NCI-H2081 (cell line): ENCODE measurements at places on chromosomes 1 and 21.

DNA sequence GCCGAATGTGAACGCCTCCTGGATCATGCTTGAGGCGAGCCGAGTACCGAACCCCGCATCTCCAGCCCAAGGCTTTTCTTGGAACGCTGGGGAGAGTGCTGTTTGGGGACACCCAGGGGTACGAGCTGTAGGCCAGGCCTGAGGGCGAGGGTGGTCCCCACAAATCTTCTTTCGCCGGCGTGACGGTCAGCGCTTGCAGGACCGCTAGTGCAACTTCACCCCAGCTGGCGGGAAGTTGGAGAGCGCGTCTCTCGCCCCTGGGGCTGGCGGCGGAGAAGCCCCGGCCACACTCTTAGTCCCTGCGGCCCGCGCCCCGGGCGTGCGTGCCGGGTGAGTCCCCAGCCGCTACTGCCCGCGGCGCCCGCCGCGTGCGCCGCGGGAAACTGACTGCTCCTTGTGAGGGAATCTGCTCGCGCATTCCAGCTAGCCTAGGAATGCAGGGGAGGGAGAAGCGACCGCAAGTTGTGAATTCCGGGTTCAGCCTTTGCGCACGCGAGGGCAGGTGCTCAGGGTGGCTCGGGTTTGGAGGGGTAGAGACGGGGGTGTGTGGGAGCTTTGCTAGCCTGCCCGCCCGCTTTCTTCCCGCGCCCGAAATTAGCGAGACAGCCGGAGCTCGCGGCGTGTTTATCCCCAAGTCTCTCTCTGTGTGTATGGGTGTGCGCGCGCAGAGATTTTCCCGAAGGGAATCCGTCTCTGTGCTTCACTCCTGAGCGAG lies 884 bp downstream of the LHX4 start:
- DNase-seq = no peak

DNA sequence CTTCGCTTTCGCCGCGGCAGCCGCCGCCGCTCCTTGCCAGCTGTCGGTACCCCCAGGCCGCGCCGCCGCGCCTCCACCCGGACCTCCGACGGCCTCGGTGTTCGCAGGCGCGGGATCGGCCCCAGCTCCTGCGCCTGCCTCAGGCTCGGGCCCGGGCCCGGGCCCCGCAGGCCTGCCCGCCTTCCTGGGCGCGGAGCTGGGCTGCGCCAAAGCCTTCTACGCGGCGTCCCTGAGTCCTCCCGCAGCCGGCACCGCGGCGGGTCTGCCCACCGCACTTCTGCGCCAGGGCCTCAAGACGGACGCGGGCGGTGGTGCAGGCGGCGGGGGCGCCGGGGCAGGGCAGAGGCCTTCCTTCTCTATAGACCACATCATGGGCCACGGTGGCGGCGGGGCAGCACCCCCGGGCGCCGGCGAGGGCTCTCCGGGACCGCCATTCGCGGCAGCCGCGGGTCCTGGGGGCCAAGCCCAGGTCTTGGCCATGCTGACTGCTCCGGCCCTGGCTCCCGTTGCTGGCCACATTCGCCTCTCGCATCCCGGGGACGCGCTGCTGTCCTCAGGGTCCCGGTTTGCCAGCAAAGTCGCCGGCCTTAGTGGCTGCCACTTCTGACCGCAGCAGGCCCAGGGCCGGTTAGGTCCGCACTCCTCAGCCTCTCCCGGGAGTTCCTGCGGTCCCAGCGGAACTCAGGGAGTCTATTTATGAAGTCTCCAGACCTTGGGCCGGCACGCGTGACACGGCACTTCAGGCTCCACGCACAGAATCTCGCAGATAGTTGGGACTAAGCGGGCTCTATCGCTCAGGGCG lies 1.4 kb downstream of the FOXD2 start:
- no peak for DNase-seq

- no peak for DNase-seq
These were observed 176.3 kb upstream of the VAMP3 start for GRCh38 chr1:7594714-7595295.

DNA sequence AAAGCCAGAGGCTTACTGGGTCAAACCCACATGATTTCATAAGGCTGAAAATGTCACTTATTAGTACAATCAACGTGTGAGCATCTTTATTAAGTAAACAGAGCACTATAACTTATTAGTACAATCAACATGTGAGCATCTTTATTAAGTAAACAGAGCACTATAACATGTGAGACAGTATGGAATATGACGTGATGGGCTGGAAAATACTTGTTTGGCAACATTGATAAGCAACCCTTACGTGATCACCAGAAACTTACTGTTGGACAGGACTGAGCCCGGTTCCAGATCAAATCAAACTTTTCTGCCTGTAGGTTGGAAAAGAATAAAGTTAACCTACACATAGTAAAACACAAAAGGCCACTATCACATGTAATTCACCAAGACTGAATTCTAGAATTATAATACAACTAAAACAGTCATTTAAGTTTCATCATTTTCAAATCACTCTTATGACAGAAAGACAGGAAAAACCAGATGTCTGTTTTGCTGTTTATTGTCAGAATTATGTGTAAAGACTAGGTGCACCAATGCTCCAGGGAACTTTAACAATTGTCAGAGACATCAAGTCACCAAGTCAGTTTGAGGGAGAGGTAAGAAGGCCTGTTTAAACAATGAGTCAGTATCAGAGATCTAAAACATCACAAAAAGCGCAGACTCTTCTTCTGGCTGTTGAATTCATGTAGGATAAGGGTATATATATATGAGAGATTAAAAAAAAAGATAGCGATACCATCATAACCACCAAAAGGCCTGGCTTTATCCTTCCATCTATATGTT lies 15.7 kb downstream of the ATPAF1 start:
- no peak for DNase-seq

DNA sequence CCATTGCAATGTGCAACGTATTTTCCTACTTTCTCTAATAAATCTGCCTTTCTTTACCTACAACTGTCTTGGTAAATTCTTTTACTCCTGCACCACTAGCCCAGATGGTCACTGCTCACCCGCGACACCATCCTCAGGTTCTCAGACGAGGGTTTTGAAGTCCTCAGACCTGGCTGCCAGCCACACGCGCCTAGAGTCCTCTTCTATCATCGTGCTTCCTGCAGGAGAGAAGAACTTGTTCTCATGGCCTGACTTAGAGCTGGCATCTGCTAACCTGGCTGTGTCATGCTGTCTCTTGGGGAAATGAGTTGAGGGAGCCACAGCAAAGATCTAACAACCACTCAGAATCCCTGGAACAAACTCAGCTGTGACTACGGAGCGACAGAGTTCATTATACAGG lies 30.3 kb upstream of the PGBD5 start:
- no peak for DNase-seq

DNA sequence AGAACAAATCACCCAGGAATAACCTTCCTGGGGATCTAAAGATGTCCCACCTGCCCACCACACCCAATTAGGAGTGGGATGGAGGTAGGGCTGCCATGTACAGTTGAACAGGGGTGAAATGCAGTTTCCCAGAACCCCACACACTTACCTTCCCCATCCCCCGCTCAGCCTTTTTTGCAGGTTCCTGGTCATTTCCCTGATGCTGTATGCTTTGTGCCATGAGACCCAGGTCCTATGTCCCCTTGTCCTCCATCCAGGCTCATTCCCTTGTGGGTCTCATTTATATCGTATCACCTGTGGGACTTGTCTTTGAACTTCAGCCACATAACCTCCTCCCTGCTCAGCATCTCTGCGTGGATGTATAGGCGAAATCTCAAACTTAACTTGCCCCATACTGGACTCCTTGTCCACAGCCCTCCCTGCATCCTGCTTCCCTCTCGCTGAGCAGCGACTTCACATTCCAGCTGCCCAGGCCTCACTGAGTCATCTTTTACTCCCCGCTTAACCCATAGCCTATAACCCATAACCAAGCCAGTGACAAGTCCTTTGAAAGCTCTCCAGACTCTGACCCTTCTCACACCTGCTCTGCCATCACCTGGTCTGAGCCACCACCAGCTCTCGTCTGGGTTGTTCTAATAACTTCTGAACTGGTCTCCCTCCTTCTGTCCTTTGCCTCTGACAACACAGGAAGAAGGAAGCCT lies 4.7 kb downstream of the LDLRAD2 start:
- no peak for DNase-seq

- DNase-seq = no peak
These were observed 76.6 kb upstream of the PRDX6 start for GRCh38 chr1:173400387-173400995.

GRCh38 chr1:245898581-245898980 lies 608.5 kb downstream of the SMYD3 start:
- DNase-seq = no peak

DNA sequence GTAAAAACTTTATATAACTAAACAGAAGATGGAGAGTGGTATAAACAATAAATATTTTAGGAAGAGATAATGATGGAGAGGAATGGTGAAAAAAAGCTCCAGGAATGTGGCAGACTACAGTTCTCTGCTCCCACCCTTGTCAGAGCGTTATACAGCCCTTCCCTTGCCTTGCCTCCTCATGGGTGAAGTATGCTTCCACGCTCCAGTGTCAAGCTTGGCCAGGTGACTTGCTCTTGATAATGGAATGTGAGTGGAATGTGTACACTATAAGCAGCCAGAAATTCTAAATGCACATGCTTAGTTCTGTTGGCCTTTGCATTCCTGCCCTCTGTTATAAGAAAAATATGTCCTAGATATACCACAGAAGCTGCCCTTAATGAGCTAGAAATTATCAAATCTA lies 24.7 kb upstream of the POGK start:
- DNase-seq = no peak

DNA sequence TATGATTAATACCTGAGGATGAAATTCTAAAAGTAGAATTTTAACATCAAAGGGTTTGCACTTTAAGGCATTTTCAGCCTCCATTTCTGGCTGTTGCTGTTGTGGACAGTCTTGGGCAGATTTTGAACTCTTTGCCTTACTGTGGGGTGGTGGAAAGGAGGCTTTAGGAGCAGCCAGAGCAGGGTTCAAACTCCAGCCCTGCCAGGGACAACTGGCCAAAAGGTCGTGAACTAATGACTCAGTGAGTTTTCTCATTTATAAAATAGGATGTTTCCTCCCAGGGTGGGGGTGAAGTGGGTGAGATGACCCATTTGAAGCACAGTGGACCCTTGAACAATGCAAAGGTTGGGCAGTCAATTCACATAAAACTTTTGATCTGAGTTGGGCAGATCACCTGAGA lies 36.7 kb downstream of the MAPKAPK2 start:
- no peak for DNase-seq

- DNase-seq = no peak
These were observed 13.1 kb upstream of the PRRC2C start for GRCh38 chr1:171472183-171472647.

DNA sequence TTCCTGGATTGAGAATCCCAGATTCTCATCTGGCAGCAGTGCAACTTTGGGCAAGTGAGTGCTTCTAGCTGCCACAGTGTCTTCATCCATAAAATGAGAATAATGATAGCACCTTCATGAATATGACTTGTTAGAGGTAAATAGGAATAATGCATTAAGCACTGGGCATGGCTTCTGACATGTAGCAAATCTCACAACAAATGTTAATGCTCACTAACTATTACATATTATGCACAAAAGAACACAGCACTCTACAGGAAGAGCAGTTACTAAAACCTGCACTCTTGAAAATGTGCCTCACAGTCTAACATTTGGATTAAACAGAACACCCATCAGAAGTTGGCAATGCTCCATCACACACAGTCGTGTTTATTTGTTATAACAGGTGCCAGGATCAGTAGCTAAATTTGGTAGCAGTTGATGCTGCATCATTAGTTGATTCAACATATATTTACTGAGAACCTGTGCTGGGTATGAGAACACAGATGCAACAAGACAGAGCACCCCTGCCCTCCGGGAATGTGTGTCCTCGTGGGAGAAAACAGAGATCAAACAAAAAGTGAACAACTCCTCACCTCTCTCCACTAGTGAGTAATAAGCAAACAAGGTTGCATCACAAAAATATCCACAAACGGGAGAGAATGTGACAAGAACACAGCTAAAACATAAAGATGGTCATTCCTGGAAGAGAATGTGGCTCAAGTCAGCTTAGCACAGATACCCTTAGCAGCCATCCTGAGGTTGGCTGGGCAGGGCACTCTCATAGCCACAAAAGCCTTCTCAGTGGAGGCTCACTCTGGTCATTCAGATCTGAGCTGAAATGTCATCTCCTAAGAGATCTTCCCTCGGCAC lies 26.2 kb upstream of the LBR start:
- peak; percentile 98 for DNase-seq

DNA sequence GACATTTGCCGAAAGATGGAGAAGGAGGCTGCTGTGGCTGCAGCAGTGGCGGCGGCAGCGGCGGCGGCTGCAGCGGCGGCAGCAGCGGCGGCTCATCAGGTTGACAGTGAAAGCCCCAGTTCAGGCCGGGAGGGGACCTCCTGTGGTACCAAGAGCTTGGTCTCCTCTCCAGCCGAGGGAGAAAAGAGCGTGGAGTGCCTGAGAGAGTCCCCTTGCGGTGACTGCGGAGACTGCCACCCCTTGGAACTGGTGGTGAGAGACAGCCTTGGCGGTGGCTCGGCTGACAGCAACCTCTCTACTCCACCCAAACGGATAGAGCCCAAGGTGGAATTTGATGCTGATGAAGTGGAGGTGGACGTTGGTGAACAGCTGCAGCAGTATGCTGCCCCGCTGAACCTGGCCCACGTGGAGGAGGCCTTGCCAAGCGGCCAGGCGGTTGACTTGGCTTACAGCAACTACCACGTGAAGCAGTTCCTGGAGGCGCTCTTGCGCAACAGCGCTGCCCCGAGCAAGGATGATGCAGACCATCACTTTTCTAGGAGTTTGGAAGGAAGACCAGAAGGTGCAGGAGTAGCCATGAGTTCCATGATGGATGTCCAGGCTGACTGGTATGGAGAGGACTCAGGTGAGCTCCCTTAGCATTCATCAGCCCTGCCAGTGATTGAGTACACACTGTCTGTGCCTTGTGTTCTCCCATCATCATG lies 6.3 kb downstream of the ZBTB8B start:
- DNase-seq = no peak

GRCh38 chr1:43541141-43541540 lies 10.5 kb downstream of the PTPRF start:
- no peak for DNase-seq

- peak; percentile 71 for DNase-seq
These were observed 477.2 kb upstream of the CAMK1G start for GRCh38 chr1:209106237-209106741.

- DNase-seq = no peak
These were observed 264.6 kb upstream of the RAB4A start for GRCh38 chr1:229006121-229006870.

DNA sequence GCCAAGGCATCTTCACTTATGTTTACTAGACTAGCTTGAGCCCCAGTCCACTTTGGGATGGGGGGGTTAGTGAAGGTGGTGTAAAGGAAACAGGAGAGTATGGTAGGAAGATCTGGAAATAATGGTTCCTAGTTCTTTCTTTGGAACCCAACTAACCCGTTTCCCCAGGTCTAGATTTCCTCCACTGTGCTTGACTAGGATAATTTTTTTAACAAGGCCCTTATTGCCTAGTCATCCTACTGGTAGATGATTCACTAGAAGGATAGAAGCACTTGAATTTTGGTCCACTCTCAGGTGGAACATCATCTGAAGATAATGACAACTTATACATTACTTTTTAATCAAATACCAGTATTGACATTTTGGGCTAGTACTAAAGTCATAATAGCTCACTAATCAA lies 45.9 kb upstream of the MYOCOS start:
- DNase-seq = no peak
